ENCODE measurements at places on chromosomes 3 and 15. TPM values are rescaled to one million over a fixed set of nuclear protein-coding genes. Genes with fewer than 3 reads are reported as not detected.

Gene INSYN1
- not detected for total RNA-seq

Gene DLEC1
- 3.7 TPM for total RNA-seq

DNA sequence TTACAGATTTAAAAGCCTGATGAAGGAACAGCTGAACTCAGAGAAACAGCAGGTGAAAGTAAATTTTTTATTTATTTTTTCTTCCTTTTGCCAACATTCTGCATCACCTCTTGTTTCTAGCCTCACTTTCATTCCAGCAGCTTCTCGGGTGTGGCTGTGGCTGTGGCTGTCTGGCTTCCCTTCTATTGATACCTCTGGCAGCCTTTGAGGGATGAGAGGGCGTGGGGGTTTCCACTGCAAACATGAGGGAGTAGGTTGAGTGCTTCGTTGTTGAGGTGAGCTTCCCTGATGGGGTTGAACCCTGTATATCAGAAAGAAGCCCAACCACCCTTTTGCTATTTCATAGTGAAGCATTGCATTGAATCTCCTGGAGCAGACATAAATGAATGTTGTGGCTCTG is 6.2 kb upstream of the TMC3 start:
- no peak for DNase-seq

DNA sequence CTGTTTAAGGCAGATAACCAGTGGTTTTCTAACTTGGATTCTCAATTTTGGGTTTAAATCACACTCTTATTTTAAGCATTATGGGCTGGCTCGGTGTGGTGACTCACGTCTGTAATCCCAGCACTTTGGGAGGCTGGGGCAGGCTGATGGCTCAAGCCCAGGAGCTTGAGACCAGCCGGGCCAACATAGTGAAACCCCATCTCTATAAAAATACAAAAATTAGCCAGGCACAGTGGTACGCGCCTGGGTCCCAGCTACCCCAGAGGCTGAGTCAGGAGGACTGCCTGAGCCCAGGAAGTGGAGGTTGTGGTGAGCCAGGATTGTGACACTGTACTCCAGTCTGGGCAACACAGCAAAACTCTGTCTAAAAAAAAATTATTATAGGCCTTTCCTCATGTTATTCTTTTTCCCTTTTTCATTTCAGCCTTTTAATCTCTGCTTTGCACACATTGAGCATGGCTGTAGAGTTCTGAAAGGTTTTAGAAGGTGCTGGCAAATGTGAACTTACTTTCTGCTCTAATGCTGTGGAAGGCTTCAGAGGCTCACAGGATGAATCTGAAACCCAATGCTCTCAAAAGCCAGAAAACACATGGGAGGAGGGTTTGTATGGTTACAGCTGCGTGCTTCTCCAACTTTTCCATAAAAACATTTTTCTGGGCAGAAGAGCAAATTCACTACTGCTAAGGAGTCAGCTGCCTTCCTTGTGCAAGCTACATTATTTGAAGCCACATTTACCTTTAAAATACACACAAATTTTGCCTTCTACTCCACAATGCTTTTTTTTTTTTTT is 32.5 kb downstream of the CHAC1 start:
- no peak for DNase-seq

GRCh38 chr3:52982839-52983238 is 63.0 kb downstream of the SFMBT1 start:
- DNase-seq, result no peak

GRCh38 chr15:85025516-85026251 is 44.0 kb downstream of the PDE8A start:
- DNase-seq, result no peak

DNA sequence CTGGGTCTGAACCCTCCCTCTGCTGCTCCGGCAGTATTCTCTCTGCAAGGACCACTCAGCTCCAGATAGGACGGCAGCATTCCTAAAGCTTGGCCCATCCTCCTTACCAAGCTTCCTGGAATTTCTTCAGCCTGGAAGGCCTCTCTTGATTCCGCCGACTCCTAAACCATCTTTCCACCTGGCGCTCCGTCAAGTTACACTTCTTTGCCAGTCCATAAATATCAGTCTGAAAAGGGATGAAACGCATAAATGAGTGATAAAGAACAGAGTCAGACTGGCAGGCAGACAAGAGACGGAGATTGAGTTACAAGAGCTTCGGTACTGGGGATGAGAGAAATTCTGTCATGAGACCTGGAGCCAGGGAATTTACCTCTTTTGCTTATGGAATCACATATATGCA is 44.3 kb downstream of the CERS3 start:
- DNase-seq, result no peak

GRCh38 chr15:29675791-29676301 is 146.4 kb downstream of the TJP1 start:
- no peak for DNase-seq

DNA sequence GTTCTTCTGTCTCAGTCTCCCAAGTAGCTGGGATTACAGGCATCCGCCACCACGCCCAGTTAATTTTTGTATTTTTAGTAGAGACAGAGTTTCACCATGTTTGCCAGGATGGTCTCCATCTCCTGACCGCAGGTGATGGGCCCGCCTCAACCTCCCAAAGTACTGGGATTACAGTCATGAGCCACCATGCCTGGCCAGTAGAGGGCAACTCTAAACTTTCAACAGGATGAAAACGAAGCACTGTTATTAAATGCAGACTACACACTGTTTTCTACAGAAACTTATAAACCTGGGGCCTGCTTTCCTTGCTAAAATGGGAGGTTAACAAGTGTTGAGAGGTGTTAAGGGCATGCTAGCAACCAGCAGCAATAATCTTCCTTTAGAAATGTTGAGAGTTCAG is 7.6 kb downstream of the ARPC4 start:
- DNase-seq, result no peak

GRCh38 chr15:100772892-100773520 is 106.6 kb upstream of the ALDH1A3 start:
- no peak for DNase-seq

GRCh38 chr15:25220834-25221233 is 218.0 kb downstream of the UBE3A start:
- no peak for DNase-seq

GRCh38 chr3:161600173-161600572 is 103.6 kb downstream of the OTOL1 start:
- no peak for DNase-seq

DNA sequence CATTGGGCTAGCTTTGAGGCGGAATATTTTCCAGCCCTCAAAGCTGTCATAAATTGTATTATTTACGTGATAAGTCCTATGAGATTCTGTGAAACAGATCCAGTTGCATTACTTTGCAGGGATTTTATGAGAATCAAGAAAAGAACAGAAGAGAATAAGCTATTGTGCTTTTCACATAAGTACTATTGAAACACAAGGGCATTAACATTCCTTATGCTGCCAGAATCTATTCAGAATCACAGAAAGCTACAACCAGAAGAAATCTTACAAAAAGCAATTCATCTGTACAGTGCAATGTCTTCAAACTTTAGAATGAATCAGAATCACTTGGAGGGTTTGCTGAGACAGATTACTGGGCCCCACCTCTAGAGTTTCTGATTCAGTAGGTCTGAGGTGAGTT is 10.6 kb upstream of the CACNA1D start:
- DNase-seq, result no peak

- DNase-seq, result no peak
Observed at GRCh38 chr3:111911446-111911845, 52.4 kb downstream of the PHLDB2 start.

DNA sequence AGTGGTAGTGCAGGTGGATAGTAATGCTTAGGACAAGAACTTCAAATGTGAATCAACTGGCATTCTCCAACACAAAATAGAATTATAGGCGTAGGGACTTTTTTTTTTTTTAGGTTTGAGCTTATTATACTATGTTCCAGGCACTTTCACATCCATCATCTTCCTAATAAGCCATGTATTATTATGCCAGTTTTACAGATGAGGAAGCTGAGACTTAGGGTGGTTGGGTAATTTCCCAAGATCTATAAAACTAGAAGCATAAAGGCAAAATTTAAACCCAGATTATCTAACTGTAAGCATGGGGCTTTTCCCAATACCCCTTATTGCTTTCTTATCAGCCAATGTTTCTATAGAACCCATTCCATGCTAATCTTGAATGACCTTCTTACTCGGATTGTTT is 75.1 kb upstream of the ETV5 start:
- no peak for DNase-seq

DNA sequence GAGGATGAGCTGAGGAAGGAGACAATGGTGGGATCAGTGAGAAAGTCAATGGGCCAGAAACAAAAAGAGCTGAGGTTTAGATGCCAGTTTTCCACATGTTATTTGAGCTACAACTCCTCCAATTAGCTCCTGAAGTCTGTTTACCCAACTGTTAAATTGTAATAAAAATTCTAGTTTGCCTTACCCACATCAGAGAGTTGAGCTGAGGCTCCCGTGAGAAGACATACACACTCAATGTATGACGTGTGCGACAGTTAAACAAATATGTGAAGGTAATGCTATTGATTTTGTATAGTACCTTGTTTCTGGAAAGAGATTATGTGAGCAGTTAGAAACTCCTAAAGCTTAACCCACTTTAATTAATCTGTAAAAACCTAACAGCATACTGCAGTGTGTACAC is 318.1 kb upstream of the GRM7 start:
- DNase-seq, result no peak
